Activated T-cell treated with anti-CD3 and anti-CD28 coated beads, Interleukin-2, amount 50 U/mL, for 4 hours (primary cell): ENCODE measurements at places on chromosomes 11 and 22. TPM values are rescaled to one million over a fixed set of nuclear protein-coding genes. Genes with fewer than 3 reads are reported as not detected.

- DNase-seq: no peak
Observed at GRCh38 chr22:43344520-43344787, 1.3 kb upstream of the SCUBE1 start.

PTGDR2 gene
- total RNA-seq: 0.45 TPM

- DNase-seq: no peak
Observed at GRCh38 chr11:80365980-80366379, 925.1 kb upstream of the TENM4 start.

DNA sequence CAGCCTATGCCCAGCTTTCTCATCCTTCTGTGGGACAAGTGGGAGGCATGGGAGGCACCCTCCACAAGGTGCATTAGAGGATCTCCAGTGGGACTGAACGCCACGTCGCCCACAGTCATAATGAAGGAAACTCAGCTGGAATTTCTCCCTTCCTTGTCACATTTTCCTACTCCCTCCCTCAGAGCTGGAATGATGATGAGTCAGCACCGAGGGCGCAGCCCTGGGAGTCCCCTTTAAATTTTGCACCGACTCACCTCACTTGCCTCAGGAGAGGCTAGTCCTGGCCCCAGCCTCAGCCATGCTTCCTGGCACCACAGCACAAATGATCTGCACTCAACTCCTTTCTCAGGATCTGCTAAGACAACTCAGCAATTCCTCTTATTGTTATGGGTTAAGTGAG lies 34.3 kb downstream of the DBX1 start:
- DNase-seq: no peak

PRR33 gene
- total RNA-seq: 0.20 TPM

DNA sequence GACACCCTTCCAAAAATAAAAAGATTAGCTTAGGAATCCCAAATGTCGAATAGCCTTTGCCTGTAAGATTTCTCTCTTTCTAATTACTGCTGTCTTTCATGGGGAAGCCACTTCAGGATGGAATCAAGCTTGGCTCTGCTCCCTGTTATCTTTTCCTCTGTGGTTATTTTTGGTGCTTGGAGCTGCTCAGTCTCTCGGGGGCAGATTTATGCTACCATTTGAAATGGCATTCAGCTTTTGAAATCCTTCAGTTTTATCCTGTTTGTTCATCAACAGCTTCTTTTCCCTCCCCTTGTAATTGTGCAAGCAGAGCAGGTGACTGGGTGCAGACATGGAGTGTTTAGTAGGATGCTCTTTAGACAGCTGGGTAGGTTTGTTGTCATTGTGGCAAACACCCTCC lies 111.0 kb downstream of the DBX1 start:
- no peak for DNase-seq

RASGRP2 gene
- 2.9 TPM for total RNA-seq

DNA sequence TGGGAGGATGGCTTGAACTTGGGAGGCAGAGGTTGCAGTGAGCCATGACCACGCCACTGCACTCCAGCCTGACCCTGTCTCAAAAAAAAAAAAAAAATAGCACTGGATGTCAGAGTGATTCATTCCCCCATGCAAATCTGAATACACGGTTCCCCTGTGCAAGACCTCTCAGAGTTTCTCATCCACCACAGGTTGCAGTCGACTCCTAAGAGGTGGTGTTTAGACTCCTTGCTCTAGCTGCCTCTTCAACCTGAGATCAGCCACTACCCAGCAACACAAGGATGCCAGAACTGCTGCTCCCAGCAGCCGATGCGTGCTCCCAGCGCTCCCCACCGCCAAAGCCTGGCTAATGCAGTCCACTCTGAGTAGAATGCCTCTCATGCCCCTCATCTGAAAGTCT lies 97.5 kb downstream of the PARVA start:
- DNase-seq: no peak

- DNase-seq: no peak
Observed at GRCh38 chr11:79062814-79063762, 377.7 kb downstream of the TENM4 start.

DNA sequence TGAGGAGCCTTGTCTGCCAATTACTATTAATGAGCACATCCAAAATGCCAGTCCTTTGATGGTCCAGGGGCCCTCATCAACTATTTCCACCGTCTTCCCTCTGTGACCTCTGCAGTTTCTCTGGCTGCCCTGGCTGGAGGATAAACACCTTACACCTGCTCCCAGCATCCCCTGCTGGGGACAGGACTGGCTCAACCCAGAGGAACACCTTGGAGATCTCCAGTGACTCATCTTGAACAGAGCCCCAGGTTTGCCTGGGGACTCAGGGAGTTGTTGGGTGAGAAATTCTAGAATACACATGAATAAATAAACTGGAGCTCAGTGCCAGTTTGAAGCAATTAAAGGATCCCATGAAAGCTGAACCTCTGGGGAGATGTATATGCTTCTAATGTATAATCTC lies 24.0 kb upstream of the ELF5 start:
- DNase-seq: no peak
